ENCODE measurements at places on chromosomes 5 and 9.
A peak's percentile ranks its signal among the peaks of the same experiment; 100 is the strongest.

- ATAC-seq = no peak
Observed at GRCh38 chr5:158273035-158273434, 414.1 kb upstream of the CLINT1 start.

DNA sequence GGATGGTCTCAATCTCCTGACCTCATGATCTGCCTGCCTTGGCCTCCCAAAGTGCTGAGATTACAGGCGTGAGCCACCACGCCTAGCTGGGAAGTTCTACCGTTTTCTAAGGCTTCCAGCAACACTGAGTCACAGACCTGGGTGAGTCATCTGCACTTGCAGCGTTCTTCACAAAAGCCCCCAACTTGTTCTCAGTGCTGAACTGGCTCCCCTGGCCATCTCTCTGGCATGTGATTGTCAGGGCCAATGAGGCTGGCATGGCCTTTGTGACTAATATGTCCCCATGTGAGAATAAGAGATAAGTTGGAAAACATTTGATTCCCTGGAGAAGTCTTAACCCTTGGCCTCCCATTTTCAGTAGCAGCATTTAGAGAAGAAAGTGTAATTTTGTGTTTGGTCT is 124.4 kb downstream of the WDR41 start:
- no peak for ATAC-seq

DNA sequence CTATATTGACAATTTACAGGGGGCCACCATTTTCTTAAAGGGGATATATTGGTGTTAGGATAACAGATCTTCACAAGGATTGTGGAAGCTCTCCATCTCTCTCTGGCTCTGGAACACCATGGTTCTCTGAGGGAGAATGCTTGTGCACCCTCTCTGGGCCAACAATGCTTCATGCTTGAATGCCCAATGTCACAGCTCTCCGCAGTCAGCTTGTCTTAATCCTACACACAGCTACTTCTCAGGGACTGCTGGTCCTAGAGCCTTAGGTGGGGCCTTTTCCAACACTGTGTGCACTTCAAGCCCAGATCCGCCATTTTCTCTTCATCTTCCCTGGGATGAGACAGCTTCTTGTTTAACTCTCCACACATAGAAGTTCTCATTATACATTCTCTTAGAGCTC is 6.9 kb upstream of the PDLIM4 start:
- no peak for ATAC-seq

DNA sequence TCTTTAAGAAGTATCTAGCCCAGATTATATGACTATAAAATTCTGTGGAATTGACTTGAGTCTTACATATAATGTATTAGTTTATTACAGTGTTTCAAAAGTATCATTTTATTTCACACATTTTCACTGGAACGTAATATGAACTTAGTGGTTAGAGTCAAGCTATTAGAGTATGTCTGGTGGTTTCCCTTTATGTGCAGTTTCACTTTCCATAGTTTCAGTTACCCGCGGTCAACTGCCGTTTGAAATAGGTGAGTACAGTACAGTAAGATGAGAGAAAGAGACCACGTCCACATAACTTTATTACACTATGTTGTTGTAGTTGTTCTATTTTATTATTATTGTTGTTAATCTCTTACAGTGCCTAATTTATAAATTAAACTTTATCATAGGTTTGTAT is 50.5 kb downstream of the COMMD10 start:
- ATAC-seq = no peak

DNA sequence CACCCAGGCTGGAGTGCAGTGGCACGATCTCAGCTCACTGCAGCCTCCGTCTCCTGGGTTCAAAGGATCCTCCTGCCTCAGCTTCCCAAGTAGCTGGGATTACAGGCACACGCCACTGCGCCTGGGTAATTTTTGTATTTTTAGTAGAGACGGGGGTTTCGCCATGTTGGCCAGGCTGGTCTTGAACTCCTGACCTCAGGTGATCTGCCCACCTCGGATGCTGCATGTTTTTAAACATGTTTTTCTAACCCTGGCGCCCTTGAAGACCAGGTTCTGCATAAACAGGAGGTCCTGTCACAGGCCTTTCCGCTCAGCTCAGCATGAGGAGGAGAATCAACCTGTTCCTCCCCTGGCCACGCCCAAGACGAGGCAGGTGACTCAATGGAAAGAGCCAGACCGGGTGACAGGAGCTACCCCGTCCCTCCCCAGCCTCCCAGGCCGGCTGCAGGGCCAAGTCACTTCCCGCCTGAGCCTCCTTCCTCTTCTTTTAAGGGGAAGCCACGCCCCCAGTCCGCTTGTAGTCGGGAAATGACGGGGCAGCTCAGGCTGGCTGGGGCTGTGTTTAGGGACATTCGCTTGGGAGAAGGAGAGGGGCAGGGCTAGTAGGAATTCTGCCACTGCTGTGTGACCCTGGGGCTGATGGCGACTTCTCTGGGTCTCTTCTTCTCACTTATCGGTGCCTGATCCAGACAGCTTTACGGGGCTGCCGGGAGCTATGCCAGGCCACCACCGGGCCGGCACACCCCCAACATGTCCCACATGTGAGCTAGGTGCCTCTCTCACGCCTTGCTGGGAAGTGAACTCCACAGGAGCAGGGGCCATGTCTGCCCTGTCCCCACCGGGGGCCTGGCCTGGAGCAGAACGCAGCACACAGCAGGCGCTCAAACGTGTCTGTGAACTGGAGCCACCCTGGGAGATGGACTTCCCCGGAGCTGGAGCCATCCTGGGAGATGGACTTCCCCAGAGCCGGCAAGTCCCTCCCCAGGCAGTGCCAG is 6.1 kb downstream of the NOTCH1 start:
- peak; percentile 85 for ATAC-seq

GRCh38 chr9:12906646-12907045 is 131.8 kb downstream of the LURAP1L start:
- ATAC-seq = no peak

- ATAC-seq = no peak
Observed at GRCh38 chr9:97470076-97470475, 31.4 kb upstream of the TMOD1 start.

DNA sequence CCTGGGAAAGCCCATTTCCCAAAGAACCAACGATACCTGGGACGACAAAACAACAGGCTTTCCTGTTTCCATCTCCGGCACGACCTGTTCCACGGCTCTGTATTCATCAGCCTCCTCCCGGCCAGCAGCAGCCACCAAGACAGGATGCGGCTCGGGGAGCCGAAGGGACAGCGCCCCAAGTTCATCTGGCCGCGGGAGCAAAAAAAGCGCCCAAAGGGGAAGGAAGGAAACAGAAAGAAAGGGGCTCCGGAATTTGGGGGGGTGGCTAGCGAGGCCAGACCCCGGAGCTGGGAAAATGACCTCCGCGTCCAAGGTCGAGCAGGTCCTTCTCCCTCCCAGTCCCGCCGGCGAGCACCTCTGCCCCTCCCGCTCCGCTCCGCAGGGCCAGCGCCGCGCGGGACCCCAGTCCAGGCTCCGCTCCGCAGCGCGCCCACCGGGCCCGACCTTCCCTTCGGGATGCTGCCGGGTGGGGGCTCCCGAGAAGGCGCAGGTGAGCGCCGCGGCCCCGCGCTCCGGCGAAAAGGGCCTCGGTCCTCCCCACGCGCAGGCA is 608 bp downstream of the ELOVL7 start:
- peak; percentile 67 for ATAC-seq

- no peak for ATAC-seq
Observed at GRCh38 chr5:111667128-111667736, 89.8 kb downstream of the NREP start.

DNA sequence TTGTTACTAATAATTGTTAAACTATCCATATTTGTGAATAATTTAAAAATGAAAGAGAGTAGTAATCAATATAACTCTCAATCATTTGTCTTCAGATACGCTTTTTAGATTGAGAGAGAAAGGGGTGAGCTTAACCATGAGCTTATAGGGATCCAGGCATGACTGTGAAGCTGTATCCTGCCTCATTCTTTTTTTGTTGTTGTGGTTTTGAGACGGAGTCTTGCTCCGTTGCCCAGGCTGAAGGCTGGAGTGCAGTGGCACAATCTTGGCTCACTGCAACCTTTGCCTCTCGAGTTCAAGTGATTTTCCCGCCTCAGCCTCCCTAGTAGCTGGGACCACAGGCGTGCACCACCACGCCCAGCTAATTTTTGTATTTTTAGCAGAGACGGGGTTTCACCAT is 44.0 kb downstream of the NIPAL4 start:
- no peak for ATAC-seq

- ATAC-seq = no peak
Observed at GRCh38 chr5:78959767-78960166, 25.3 kb downstream of the ARSB start.

GRCh38 chr9:125412166-125412565 is 150.5 kb downstream of the GAPVD1 start:
- no peak for ATAC-seq

DNA sequence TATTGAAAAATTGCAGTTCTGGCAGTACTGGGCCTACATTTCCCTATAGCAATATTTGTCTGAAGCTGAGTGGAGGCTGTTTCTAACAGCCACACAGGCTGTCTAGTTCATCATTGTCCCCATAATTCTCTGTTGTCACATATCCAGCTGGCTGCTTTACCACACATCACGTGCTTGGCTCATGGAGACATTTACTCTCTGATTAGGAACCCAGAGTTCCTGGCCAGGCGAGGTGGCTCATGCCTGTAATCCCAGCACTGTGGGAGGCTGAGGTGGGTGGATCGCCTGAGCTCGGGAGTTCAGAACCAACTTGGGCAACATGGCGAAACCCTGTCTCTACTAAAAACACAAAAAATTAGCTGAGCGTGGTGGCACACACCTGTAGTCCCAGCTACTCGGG is 81.4 kb downstream of the PGM5 start:
- no peak for ATAC-seq

DNA sequence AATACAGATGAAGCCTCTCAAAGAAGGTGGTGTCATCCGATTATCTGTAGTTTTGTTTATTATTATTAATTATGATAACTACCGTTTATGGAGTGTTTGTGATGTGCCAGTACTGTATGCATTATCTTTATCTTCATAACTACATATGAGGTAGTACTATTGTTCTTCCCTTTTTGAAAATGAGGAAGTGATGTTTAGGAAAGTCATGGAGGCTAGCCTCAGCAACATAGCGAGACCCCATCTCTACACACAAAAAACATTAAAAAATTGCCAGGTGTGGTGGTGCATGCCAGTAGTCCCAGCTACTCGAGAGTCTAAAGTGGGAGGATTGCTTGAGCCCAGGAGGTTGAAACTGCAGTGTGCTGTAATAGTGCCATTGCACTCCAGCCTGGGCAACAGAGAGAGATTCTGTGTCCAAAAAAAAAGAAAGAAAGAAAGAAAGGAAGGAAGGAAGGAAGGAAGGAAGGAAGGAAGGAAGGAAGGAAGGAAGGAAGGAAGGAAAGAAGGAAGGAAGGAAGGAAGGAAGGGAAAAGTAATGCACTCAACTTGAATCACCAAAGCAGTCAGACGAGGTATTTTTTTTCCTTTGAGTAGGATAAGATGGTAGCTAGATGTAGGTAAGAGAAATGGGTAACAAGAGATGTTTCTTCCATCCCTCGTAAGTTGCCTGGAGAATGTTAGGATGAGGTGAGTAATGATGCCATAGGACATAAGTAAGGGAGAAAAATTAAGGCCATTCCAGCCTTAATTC is 47.8 kb downstream of the PAM start:
- ATAC-seq = no peak

DNA sequence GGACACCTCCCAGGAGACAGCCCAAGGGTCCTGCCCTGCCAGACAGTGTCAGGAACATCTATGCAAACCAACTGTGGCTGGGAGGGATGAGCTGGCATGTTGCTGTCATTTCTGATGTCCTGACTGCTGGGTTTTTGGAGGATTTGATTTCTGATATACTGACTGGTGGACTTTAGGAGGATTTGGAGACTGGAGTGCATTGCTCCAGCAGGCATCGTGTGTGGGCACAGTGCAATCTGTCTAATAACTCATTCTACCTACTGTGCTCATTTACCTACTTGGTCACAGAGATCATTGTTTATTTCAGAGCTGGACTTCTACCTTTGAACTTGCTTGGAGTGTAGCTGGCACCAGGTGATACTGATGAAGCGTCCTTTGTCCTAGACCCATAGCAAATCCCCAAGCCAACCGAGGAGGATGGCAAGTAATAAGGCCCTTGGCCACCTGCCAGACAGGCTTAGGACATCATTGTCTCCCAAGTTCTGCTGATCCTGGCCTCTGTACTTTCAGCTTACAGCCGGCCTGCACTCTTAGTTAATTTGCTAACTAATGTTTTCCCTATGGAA is 124.3 kb upstream of the ICE1 start:
- no peak for ATAC-seq

DNA sequence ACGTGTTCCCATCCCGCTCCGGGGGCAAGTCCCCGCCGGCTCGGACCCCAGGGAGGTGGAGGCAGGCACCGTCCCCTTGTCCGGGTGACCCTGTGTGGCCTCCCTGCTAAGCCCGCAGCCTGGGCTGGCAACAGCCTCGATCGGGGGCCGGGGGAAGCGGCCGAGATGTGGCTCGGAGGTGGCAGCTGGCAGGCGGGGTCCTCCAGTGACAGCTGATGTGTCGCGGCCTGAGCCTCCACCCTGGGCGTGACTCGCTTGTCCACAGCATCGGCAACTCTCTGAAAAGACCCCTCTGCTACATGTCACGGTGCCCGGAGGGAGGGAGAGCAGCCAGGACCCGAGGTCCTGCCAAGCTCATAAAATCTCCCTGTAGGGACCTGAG is 124.8 kb upstream of the IRX4 start:
- ATAC-seq = no peak

- ATAC-seq = no peak
Observed at GRCh38 chr5:102211165-102211564, 84.9 kb downstream of the SLCO4C1 start.

GRCh38 chr5:36478646-36479317 is 127.6 kb upstream of the SLC1A3 start:
- ATAC-seq = no peak

- peak; percentile 16 for ATAC-seq
Observed at GRCh38 chr5:16615741-16616535, 859 bp downstream of the RETREG1 start.

DNA sequence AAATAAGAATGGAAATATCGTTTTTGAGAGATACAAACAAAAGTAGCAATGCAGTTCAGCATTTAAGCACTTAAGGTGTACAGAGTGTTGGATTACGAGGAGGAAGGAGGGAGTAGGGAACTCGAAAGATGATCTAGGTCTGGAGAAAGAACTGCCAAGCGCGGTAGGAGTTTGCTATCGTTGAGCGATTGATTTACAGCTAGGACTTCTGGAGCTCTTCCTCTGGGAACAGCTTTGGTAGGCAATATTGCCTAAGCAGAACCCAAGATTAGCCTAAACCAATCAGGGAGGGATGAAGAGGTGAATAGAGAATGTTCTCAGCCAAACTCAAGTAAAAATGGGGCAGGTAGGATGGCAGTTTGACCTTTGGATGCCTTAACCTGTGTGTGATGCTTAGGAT is 965 bp downstream of the CLTA start:
- ATAC-seq = no peak

- ATAC-seq = no peak
Observed at GRCh38 chr5:65334077-65334476, 147.6 kb downstream of the ADAMTS6 start.

DNA sequence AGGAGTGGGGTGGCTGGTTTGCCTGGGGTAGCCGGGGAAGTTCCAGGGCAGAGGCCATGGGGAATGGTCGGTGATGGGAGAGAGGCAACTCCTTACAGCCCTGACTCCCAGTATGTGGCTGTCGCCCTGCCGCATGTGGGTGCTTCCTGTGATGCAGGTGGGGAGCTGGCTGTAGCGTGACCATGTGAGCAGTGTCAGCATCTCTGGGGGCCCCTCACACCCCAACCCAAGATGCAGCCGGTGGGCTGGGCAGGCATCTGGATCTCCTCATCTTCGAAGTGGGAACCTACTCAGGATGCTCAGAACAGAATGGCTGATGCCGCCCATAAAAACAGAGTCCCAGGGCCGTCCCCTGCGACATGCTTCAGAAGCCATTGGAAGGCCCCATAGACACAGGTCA is 45.0 kb downstream of the BARX1 start:
- no peak for ATAC-seq

- no peak for ATAC-seq
Observed at GRCh38 chr5:94423411-94423810, 195.0 kb downstream of the KIAA0825 start.

All from esophagus mucosa (tissue), 1 donor.